Colonic mucosa (tissue), 4 donors: ENCODE measurements at places on chromosomes 2 and 18. TPM values are rescaled to one million over a fixed set of nuclear protein-coding genes. Genes with fewer than 3 reads are reported as not detected.

The PDCD1 gene
- total RNA-seq, result 0.35 TPM

DNA sequence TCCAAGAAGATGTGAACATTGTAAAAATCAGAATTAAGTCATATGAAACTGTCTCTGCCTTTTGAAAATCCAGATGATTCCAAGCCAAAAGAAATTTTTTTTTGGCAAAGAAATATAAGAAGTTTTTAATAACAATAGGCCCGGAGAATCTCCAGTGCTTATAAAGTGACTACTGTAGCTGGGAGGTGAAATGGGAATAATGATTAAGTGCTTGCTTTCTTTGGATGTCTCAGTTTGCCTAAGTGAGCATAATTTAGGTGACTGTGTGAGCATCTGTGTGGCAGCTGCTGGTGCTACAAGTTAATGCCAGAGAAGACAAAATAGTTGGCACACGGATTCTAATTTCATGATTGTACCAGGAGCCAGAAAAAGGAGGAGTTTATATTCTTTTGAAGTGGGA lies 185.0 kb downstream of the LTBP1 start:
- H3K4me3 ChIP-seq, result no peak overlapping the region
- H3K36me3 ChIP-seq, result no peaks in the 10 kb centered on the region
- H3K4me1 ChIP-seq, result no peaks in the 10 kb centered on the region
- no peaks in the 10 kb centered on the region for H3K27me3 ChIP-seq
- DNase-seq, result no peak
- no peak overlapping the region for H3K27ac ChIP-seq

GRCh38 chr2:188965563-188965962 lies 8.6 kb upstream of the COL3A1 start:
- H3K27me3 ChIP-seq, result no peaks in the 10 kb centered on the region
- H3K4me3 ChIP-seq, result no peak overlapping the region
- DNase-seq, result no peak
- no peaks in the 10 kb centered on the region for H3K36me3 ChIP-seq

DNA sequence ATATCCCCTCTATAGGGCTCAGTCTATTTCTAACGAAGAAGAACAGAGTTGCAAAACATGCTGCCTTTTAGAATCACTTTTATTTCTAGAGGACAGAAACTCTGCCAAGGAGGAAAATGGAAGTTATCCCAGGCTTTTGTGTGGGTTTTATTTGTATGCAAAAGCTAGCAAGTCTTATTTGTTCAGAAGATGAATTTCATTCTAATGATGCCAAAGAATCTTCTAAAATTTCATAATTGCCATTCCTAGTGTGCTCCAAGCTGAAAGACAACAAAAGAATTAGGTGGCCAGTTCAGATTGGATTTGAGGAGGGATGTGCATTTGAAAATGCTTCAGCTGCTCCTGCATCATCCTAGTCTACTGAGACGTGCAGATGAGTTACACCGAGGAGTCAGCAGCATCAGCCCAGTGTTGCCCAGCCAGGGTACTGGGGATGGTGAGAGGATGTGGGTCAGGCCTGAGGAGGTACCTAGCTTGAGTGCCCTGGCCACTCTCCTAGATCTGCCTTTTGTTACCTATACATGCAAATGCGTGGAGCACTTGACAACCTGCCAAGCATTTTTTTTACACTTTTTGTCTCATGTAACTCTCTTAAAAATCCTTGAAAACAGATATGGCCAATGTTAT lies 80.1 kb downstream of the KCNS3 start:
- H3K36me3 ChIP-seq, result no peaks in the 10 kb centered on the region
- H3K27ac ChIP-seq, result no peak overlapping the region
- no peak overlapping the region for H3K4me3 ChIP-seq
- H3K27me3 ChIP-seq, result no peaks in the 10 kb centered on the region
- no peaks in the 10 kb centered on the region for H3K4me1 ChIP-seq

- H3K4me1 ChIP-seq, result peaks cover 9% of the 10 kb centered on the region
- no peaks in the 10 kb centered on the region for H3K27me3 ChIP-seq
- no peak for DNase-seq
- H3K36me3 ChIP-seq, result no peaks in the 10 kb centered on the region
- H3K27ac ChIP-seq, result peak overlapping the region; percentile 17
- H3K4me3 ChIP-seq, result no peak overlapping the region
Observed at GRCh38 chr2:16650287-16651249, 15.1 kb downstream of the CYRIA start.

The CYP27C1 gene
- total RNA-seq, result 0.19 TPM

DNA sequence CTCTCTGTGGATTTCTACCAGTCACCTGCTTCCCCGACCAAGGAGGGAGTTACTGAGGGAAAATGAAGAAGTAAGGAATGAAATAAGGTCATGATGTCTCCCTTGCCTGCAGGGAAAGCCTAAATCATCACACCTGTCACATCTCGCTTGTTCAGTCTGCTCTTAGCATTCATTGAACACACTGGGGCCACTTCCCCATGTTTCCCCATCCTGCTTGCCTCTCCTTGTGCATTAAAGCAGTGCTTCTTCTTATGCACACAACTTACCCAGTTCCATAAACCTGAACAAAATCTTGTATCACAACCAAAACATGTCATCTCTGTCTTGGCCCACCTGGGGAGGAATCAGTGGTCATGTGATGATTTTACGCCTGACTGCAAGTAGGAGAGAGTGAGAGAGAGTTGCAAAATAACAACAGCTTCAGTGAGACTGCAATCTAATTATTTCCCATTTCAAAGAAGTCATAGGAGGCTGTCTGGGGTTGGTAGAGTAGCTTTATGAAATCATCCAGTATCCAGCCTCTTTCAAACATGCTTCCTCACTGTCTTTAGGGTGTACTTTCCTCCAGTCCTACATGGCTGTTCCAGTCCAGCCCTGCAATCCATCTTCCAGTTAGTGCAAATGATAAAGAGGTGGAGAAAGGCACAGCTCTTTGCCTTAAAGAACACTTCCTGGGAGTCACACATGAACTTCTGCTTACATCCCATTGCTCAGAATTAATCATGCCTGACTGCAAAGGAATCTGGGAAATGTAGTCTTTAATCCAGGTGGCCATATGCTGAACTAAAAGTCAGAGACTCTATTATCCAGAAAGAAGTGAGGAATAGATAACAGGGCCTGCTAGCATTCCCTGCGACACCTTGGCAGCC lies 220.1 kb downstream of the HAUS1 start:
- H3K36me3 ChIP-seq, result no peaks in the 10 kb centered on the region
- no peaks in the 10 kb centered on the region for H3K4me1 ChIP-seq
- H3K27ac ChIP-seq, result no peak overlapping the region
- H3K4me3 ChIP-seq, result no peak overlapping the region
- H3K27me3 ChIP-seq, result no peaks in the 10 kb centered on the region

DNA sequence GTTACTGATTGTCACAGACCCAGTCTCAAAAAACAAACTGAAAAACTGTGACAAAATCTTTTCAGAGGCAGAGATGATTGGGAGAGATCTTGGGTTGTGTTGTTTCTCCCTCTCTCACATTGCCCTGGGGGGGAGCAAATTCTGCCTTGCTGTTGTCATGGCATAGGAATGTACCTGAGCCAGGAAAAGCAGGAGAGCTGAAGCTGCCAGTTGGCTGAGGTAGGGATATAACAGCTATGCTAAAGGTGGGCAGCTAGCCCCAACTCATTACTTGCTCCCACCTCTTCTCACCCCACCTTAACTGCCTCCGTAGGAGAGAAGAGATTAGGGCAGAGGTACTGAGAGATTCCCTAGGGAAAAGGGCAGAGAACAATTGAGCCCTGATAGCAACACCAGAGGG lies 299.3 kb downstream of the OSR1 start:
- H3K27ac ChIP-seq, result no peak overlapping the region
- no peaks in the 10 kb centered on the region for H3K36me3 ChIP-seq
- H3K27me3 ChIP-seq, result no peaks in the 10 kb centered on the region

DNA sequence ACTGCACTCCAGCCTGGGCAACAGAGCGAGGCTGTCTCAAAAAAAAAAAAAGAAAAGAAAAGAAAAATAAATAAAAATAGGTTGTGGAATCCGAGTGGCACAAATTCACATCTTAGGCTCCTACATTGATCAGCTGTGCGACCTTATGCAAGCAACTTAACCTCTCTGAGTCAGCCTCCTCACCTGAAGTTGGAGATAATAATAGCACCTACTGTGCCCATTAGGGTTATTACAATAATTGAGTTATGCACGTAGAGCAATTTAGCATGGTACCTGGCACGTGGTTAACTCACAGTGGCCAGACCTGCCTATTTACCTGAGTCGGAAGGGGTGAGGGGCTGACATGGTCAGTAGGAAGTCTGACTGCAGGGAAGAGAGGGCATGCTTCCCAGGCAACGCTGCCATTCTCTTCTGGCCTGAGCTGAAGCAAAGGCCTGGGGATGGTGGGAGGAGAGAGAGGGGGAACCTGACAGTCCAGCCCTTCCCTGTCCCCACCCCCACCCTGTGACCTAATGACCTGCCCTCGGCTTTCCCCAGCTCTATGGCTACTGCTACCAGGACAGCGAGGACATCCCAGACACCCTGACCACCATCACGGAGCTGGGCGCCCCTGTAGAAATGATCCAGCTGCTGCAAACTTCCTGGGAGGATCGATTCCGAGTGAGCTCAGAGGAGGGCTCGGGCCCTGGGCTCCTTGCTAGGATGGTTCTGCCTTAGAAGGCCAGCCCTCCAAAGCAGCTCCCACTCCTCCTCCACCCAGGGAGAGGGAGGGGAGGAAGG lies 5.1 kb downstream of the PKDCC start:
- H3K27me3 ChIP-seq, result no peaks in the 10 kb centered on the region
- peaks cover 30% of the 10 kb centered on the region for H3K4me1 ChIP-seq
- H3K4me3 ChIP-seq, result no peak overlapping the region
- peak; percentile 62 for DNase-seq
- H3K27ac ChIP-seq, result peak overlapping the region; percentile 83

The CELF4 gene
- not detected for total RNA-seq
